ENCODE measurements at places on chromosomes 5 and 9. TPM values are rescaled to one million over a fixed set of nuclear protein-coding genes. Genes with fewer than 3 reads are reported as not detected.

DNA sequence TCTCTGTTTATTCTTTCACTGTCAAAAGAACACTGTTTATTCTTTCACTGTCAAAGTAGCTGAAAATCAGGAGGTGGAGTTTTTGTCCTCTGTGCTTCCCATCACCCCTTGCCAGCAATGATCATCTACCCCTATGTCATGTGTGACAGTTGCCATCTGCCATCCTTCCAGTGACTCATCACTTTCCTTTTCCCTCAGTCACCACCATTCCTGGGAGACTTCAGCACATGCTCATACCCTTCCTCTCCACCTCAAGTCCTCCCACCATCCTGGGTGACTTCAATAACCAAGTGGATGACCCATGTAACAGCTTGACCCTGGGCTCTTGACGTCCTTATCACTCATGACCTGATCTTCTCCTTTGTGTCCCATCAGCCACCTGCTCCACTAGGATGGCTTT, 43.3 kb upstream of the RASEF start:
- no peak for DNase-seq

Gene SPARC
- 58.9 TPM for total RNA-seq

GRCh38 chr5:138271281-138271680, 3.1 kb downstream of the GFRA3 start:
- DNase-seq, result no peak

DNA sequence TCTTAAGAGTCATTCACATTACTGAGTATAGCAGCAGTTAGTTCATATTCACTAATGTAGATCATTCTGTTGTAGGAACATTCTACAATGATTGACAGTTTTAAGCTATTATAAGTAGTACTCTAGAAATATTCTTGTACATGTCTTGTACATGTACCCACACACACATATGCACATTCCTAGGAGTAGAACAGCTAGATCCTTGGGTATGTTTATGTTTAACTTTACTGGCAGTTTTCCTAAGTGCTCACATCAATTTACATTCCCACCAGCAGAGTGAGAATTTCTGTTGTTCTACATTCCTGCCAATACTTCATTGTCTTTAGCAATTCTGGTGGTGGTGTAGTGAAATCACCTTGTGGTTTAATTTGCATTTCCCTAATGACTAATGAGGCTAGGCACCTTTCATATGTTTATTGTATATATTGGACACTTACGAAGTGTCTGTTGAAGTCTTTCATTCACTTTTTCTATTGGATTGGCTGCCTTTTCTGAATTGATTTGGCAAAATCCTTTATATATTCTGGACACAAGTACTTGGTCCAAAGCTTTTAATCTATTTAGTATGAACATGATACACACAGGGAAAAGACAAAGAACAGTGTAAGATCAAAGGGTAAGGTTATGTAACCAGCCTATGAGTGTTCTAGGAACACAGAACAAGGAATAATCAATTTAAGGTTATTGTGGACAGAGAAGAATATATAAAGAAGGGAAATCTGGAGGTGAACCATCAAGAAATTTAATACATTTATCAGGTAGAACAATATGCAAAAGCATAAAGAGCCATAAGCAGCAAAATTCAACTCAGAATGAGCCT, 95.6 kb downstream of the MLLT3 start:
- no peak for DNase-seq

GRCh38 chr5:23446424-23446823, 61.0 kb upstream of the PRDM9 start:
- no peak for DNase-seq

Gene TTC16
- not detected for total RNA-seq

DNA sequence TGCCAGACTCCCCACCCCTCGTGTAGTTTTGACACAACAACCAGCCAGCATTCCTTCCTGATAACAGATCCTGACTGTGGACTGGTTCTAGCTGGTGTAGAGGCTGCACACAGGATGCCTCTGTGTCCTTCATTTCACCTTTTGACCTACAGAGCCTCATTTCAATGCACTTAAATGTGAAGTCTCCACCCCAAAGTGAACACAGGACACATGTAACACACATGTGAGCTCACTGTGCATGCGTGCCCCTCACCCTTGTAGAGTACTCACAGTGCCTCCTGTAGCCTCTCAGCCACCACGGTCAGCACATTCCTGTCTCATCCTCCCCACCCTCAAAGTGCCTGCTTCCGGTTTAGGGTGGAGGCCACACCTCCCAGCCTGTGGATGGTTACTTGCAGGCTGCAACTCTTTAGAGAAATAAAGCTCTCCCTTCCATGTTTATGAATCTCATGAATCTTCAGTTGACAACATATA, 11.6 kb upstream of the NKD2 start:
- DNase-seq, result no peak

Gene NDUFS6
- 49.0 TPM for total RNA-seq

- no peak for DNase-seq
Observed at GRCh38 chr5:134083517-134083916, 31.0 kb upstream of the TCF7 start.

All from esophagus squamous epithelium (tissue), 5 donors.